Activated T-cell treated with anti-CD3 and anti-CD28 coated beads, Interleukin-2, amount 50 U/mL, for 72 hours (primary cell): ENCODE measurements at places on chromosomes 12 and 14. TPM values are rescaled to one million over a fixed set of nuclear protein-coding genes. Genes with fewer than 3 reads are reported as not detected.

DNA sequence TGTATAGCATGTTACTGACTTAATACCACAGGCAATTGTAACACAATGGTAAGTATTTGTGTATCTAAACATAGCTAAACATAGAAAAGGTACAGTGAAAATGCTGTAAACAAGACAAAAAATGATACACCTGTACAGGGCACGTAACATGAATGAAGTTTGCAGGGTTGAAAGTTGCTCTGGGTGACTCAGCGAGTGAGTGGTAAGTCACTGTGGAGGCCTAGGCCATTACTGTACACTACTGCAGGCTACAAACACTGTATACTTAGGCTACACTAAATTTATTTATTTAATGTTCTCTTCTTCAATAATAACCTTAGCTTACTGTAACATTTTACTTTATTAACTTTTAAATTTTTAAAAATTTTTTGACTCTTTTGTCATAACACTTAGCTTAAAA lies 158.4 kb downstream of the IPO8 start:
- DNase-seq, result no peak

- no peak for DNase-seq
These were observed 126.8 kb downstream of the KCNK10 start for GRCh38 chr14:88196116-88196890.

DNA sequence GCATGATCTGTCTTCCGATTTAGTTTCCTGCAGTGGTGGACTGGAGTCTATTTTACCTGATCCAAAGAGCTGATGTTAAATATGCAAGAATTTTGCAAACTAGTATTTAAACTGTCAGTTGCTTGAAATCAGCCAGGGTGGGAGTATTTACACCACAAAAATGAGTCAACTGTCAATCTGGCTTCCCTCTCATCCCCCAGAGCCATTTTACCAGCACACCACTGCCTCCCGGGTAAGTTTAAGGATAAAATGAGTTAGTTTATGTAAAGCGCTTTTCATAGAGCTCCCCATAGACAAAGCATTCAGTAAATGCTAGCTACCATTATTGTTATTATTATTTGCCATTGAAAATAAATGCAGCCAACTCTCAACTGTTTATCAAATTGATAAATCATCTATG lies 106.3 kb upstream of the FRMD6 start:
- no peak for DNase-seq

KRT3 gene
- total RNA-seq, result not detected

DNA sequence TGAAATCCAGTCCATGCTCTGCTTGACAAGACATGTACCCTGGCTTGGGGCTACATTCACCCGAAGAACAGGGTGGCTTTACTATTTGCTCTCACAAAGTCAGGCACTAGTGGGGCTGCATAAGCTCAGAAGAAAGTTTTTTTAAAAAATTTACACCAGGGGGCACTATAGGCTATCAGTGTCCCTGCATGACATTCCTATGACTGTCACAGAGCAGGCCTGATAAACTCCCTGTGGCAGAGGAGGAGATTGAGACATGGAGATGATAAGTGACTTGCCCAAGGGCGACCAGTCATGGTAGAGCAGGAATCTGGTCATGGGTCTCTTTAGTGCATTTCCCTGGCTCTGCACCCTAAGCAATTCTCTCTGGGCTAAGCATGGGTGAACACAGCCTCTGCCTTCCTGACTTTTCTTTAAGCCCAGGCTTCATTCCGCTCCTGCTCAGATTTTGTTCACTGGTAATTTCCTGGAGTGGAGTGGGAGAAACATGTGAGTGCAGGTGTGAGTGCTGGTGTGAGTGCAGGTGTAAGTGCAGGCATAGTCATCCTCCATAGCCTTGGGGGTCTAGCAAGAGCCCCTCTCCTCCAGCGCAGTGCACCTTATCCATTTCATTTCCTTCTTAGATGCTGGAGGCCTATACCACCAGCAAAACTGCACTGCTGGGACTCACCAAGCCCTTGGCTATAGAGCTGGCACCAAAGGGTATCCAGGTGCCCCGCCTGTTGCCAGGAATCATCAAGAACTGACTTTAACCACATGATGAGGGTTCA lies 91.6 kb downstream of the DHRS2 start:
- DNase-seq, result no peak
